ENCODE measurements at places on chromosomes 11 and 22. TPM values are rescaled to one million over a fixed set of nuclear protein-coding genes. Genes with fewer than 3 reads are reported as not detected.
A peak's percentile ranks its signal among the peaks of the same experiment; 100 is the strongest.

GRCh38 chr11:10349806-10350205, 44.9 kb downstream of the ADM start:
- no peak for DNase-seq

DNA sequence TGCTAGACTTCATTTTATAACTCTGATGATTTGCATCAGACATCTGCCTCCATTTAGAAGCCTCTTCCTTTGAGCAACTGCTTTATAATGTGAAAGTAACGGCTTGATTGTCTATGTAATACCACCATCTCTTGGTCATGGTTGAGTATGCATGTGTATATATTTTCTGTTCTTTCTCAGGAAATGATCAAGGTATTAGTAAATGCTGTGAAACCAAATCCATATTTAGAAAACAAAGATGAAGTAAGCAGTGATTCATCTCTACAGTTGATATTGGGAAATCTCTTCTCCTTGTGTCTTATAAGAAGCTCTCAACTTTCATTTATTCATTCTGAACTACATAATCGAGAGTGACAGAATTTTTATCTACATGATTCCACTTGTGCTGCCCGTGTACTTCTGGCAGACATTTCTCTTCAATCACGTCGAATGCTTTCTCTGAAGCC, 104.6 kb upstream of the ANO3 start:
- DNase-seq: no peak

GRCh38 chr22:35446365-35446764, 46.4 kb downstream of the MCM5 start:
- DNase-seq: no peak

GRCh38 chr11:15227011-15227410, 112.3 kb downstream of the INSC start:
- DNase-seq: no peak

DNA sequence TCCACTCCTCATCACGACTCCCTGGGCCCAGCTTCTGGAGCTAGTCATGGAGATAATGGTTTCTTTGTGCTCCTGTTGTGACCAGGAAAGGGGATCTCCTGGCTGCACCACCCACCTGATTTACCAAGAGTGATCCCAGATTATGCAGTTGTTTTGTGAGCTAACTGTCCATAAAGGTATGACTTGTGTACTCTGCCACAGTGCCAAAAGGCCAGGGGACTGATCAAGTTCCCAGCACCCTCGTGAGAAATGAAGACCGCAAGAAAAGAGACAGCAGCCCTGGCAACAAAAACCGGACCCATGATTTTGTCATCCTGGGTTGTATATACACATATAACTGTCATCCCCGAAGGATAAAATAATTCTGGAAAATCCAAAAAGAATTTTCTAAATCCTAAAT, 26.6 kb downstream of the TUB start:
- DNase-seq: no peak

DNA sequence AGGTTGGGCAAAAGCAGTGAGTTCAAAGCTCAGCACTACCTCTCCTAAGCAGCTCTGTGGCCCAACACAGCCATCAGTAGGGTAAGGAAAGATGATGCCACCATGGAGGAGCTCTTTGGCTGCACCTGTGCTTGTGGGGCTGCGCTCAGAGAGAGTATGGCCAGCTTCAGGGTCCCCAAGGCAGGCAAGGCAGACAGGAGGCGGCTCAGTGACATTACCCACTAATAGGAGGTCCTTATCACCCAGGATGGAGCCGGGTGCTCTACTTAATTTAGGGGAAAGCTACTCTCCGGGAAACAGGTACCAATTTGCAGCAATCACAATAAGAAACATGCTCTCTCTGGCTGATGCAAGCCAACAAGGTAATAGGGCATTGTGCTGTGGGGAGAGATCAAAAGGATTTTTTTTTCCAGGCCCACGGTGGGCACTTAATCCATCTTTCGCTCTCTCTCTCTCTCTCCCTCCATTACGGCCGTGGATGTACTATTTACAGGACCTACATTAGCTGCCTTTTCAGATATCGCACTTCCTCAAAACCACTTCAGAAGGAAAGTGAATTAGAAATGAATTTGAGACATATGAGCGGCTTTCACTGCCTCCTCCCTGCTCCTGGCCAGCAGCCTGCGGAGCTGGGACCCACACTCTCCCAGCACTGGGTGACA, 446.3 kb downstream of the SOX6 start:
- no peak for DNase-seq

- no peak for DNase-seq
Measured at GRCh38 chr11:14773755-14774154, 118.3 kb downstream of the CYP2R1 start.

DNA sequence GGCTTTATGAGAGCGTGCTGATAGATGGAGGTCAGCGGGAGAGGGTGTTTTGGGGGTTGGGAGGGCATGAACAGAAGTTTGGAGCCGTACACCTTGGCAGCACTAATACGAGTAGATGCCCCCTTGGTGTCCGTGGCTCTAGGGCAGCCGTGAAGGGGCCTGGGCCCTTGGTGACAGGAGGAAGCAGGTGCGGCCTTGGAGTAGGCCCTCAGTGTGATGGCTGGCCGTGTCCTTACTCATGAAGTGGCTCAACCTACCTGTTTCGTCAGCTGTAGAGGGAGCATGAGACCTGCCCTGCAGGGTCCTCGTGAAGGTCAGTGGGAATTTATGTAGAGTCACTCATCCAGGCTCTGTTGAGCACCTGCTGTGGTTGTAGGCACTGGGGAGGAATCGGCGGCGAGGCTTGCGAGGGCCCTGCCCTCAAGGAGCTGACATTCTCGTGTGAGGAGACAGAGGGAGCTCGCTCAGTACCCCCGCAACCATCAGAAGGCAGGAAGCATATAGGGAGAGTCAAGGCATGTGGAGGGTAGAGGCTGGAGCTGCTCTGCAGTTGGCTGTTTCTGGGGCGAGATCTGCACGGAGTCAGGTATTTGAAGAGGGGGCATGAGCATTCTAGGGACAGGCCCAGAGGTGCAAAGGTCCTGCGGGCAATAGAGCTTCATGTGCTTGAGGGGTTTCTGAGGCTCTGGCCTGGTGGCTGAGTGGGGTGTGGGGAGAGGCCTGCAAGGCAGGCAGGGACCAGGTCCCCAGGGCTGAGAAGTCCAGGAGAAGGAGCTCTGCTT, 39.6 kb downstream of the TBC1D22A start:
- DNase-seq: peak; percentile 62

- DNase-seq: no peak
Measured at GRCh38 chr11:2480874-2481220, 36.0 kb downstream of the KCNQ1 start.

Gene ADM2
- 10.2 TPM for total RNA-seq

Gene CHST1
- total RNA-seq: 9.2 TPM

Gene TMEM225
- not detected for total RNA-seq

Gene SLCO2B1
- 5.6 TPM for total RNA-seq

All from type B pancreatic cell (in vitro differentiated cells).